Stimulated activated CD8-positive, alpha-beta memory T cell treated with anti-CD3 and anti-CD28 coated beads, Interleukin-2, amount 100 ng/mL, for 1 hour (primary cell): ENCODE measurements at places on chromosomes 3 and 15.

- no peak for DNase-seq
Observed at GRCh38 chr3:79415356-79415755, 352.4 kb downstream of the ROBO1 start.

GRCh38 chr15:65434201-65434600 is 11.5 kb upstream of the IGDCC4 start:
- no peak for DNase-seq

DNA sequence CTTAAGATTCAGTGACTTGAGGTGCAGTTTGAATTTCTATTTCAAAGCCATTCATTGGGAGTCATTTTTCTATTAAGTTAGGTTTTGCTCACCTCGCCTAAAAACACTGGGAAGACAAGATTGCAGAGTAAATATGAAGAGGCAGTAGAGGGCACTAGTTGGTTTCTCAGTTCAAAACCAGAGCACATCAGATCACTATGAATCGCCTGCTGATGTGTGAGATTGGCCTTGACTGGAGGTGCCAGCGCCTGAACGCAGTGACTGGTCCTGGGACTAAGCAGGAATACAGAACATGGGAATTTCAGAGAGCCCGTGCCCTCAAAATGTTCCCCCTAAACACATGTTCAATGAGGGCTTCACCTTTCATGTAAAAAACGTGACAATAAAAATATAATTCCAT is 229.0 kb downstream of the ITPR1 start:
- DNase-seq = no peak

GRCh38 chr3:130517602-130518001 is 625 bp downstream of the COL6A6 start:
- no peak for DNase-seq

- no peak for DNase-seq
Observed at GRCh38 chr3:43207628-43208085, 78.7 kb upstream of the SNRK start.

GRCh38 chr15:100022806-100023205 is 289.6 kb upstream of the LYSMD4 start:
- DNase-seq = no peak

DNA sequence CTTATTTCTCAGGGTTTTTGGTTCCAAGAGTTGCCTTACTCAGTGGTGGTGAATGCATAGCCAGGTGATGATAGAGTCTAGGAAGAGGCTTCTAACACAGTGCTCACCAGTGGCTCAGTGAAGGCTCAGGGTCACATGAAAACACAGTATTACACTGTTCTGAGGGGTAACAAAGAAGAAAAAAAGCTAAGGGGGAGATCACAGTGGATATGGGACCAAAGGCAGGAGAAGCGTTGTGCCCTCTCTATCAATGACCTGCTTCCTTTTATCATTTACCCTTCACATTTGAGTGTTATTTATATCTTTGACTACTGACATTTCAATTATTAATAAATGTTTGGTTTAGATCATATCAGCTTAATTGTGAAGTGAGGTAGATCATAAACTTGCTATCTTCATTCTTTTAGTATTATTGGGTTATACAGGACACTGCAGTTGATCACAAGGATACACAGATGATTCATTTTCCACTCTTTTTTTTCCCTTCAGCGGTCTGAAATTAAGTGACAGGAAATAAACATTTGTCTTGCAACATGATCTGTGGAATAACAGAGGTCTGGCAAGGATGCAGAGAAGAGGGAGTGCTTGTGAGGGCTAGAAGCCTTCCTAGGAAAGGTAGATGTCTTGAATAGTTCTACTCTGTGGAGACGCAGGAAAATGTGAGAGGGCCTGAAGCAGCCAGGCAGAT is 171.7 kb downstream of the C3orf38 start:
- DNase-seq = no peak

DNA sequence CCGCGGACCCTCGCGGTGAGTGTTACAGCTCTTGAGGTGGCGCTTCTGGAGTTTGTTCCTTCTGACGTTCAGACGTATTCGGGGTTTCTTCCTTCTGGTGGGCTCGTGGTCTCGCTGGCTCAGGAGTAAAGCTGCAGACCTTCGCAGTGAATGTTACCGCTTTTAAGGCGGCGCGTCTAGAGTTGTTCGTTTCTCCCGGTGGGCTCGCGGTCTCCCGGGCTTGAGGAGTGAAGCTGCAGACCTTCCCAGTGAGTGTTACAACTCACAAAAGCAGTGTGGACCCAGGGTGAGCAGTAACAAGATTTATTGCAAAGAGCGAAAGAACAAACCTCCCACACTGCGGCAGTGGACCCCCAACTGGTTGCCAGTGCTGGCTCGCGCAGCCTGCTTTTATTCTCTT is 177.1 kb downstream of the UACA start:
- no peak for DNase-seq

DNA sequence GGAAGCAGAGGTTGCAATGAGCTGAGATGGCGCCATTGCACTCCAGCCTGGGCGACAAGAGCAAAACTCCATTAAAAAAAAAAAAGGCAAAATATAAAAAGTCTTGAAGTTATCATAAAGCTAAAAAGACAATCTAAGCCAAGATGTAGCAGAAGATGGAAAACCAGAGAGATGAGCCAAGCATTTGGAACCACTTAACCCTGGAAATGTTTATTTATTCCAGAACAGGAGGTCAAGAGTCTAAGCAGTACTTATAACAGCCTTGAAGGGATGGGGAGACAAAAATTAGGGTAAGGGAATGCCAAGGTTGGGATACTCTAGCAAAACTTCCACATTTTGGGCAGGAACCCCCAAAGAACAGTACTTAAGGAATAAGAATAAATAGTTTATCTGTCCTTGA is 30.1 kb downstream of the FAIM start:
- DNase-seq = no peak

GRCh38 chr3:115052906-115053305 is 94.2 kb downstream of the ZBTB20 start:
- no peak for DNase-seq

DNA sequence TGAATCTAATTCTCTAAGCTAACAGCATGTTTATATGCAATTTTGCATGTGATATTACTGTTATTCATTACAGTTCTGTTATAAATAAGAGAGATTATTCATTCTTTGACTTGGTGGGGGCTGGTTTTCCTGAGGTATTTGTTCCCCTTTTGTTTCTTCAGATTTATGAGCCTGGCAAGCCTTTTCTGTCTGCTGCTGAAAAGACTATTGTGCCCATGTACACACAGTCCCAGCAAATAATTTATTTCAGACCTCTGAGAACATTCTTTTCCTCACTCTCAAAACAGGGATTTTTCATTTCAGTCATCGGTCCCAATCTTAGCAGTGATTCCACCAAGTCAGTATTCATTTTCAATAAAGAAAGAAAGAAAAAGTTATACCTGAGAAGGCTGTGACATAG is 716.8 kb downstream of the NSUN3 start:
- no peak for DNase-seq

DNA sequence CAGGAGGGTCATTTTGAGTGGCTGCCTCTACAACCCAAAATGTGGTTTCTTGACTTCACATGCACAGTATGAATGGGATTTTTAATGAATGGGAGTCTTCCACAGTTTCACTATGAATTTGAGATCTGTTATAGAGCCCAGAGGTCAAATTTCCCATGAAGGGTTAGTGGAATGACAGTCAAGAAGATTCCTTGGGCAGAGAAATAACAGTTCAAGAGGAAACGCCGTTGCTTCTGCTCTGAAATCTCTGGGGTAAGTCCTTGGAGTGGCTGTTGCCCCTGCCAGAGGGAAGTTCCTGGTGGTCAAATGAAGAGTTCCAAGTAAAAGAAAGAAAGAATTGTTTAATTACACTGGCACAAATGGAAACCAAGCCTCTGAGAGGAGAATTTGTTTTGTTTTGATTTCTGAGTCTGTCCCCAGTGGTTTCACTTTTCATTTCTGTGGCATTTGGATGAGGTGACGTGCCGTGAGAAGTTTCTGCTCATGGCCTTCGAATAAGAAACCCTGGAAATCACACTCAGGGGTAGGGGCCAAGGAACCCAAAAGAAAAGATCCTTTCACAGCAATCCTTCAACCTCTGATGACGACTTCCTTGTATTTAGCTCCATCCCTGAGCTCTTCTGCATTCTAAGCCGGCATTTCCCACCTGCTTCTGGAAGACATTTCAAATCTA is 77.5 kb upstream of the IL12A start:
- no peak for DNase-seq

GRCh38 chr15:39918688-39919385 is 1.2 kb downstream of the GPR176 start:
- no peak for DNase-seq

DNA sequence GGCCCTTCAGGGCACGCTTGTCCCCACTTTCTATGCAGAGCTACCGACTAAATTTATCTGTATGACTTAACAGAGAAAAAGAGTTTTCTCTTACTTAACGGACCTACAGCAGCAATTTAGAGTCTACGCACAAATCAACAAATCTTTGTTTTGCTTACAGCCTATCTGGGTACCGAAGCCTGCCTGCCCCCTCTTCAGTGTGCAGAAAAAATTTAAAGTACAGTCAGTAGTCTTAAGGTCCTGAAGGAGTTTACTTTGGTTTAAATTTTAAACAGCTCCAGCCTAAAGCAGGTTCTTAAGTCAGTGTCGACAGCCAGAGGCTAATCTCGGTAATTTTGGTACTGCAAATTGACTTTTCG is 570 bp downstream of the SACM1L start:
- DNase-seq = no peak

DNA sequence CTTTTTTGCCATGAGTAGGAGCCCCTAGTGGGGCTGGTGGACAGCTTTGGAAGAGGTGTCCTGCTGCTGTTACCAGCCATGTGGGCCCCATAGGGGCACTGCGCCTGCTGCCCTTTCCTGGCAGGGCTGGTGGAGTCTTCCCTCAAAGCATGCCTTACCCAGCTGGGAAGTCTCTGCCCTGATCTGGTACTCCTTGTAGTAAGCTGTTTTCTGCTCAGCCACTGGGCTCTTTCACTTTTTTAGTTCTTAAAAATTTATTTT is 26.2 kb downstream of the HMCES start:
- DNase-seq = no peak

GRCh38 chr3:98846101-98846500 is 55.4 kb downstream of the DCBLD2 start:
- no peak for DNase-seq

DNA sequence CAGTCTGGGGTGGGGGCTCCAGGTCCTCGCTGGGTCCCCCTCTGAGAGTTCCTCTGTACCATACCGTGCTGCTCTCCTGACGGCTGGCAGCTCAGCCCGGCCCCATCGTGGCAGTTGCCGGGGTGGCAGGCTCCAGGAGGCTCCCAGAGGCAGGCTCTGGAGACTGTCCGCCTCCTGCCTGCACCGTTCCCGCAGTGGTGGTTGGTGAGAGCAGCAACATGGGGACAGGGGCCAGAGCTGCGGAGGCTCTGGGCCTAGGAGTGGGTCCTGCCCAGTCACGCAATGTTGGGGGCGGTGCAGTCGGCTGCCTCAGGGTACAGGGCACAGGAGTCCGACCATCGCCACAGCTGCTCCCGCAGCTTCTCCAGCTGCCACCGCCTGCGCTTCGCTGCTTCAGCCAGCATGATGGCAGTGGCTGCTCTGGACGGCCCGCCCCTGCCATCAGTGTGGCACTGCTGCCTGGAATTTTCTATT is 492.7 kb downstream of the AGBL1 start:
- no peak for DNase-seq

GRCh38 chr3:141877911-141878310 is 1.5 kb downstream of the ATP1B3 start:
- DNase-seq = no peak

DNA sequence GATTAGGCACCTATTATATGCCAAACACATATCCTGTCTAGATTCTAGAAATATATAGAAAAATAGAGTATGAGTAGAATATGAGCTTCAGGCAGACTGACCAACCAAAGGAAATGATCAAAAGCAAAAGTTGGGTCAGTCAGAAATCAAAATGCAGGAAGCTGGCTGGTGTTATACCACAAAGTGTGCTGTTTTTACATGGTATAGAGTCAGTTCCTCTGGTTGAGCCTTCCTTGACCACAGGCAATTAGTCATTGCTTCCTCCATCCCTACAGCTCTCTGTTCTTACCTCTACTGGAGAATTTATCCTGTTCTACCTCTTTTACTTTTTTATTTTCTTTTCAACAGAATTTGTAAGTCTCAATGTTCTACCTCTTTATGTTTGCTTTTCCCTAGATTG is 149.8 kb downstream of the TMCO5A start:
- no peak for DNase-seq

DNA sequence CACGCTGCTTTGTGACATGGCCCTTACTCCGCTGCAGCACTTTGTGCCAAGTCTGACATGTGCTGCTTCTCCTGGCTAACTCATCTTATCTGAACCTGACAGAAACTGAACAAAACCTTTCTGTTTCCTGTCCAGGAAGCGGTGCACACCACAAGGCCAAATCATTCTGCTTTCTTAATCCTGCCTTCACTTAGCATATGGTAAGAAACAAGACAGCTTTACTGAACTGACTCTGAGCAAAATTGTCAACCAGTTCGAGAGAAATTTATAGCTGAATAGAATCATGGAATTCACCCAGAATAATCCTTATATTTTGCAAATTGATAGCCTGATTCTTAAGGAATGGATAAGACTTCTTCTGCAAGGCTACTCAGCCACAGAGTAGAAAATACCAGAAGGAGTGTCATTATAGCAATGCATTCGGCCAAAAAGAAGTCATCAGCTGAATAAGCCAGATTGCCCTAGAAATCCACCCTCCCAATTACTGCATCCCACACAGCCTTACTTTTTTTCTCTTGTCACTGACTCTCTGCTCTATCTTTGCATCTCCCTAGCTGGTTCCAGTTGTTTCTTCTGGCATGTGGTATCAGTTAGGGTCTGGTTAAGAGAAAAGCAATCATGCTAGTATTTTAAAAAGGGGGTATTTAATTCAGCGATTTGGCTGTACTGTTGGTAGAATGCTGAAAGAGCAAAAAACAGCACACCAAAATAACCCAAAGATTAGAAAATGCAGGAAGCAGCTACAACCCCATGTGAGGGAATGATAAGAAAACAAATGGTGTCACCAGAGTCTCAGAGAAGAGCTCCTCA is 41.6 kb upstream of the STRIT1 start:
- no peak for DNase-seq

DNA sequence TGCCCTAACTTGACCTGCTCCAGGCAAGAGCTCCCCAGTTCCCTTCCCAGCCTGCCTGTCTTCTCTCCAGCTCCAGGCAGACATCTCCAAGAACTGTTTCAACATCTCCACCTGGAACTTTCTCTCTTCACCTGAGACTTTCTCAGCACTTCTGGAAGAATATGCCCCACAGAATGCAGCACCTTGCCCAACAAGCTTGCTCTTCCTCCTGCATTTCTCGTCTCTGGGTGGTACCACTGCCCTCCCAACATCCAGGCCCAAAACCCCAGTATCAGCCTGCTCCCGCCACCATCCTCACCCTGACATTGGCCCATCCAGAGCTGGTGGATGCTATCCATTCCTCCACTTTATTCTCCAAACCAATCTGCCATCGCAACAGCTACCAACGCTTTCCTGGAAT is 8.8 kb downstream of the RFTN1 start:
- no peak for DNase-seq

GRCh38 chr15:89863918-89864317 is 29.9 kb downstream of the AP3S2 start:
- DNase-seq = no peak

- peak; percentile 15 for DNase-seq
Observed at GRCh38 chr15:32651229-32651837, 9.8 kb downstream of the SCG5 start.
